Esophagus muscularis mucosa (tissue), 4 donors: ENCODE measurements at places on chromosomes 5 and 9. TPM values are rescaled to one million over a fixed set of nuclear protein-coding genes. Genes with fewer than 3 reads are reported as not detected.

DNA sequence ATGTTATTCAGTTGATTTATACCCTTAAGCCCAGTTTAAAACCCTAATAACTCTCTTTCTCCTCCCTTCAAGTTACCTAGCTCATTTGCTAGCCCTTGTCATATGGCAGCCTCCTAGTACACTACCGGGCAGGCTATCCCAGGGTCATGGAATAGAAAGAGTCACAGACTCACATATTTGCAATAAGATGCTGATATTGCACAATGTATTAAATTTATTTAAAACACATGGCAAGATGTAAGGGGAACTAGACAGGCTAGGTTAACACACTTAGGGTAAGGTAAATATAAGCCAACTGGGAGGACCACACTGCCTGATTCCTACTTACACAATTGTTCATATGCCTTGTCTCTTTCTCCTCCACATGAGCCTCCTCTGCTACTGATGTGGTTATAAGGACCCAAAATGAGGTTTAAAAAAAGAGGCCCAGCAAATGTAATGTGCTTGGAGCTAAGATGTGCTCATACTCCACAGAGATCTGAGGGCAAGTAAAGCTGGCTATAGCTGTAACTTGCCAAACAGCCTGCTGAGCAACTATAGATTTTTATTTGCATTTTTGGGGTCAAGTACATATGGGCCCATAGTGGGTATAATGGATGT, 130.0 kb downstream of the ENC1 start:
- no peaks in the 10 kb centered on the region for H3K27me3 ChIP-seq
- H3K27ac ChIP-seq = no peak overlapping the region
- DNase-seq = no peak
- no peaks in the 10 kb centered on the region for H3K36me3 ChIP-seq
- no peaks in the 10 kb centered on the region for H3K4me1 ChIP-seq

DNA sequence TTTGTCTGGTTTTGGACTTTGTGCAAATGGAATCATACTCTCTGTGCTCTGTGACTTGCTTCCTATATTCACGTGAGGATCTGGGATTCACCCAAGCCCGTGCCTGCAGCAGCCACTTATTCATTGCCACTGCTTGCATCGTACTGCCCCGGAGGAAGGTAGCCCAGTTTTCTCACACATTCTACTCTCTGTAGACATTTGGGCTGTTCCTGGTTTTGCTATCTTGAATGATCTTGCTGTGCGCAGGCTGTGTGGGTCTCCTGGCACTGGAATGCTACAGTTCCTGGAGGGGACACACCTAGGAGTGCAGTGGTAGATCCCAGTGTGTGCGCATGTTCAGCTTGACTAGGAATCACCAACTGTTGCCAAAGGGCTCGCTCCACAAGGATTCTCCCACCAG, 99.2 kb upstream of the BOD1 start:
- H3K4me1 ChIP-seq = no peaks in the 10 kb centered on the region
- no peak overlapping the region for H3K27ac ChIP-seq
- DNase-seq = no peak
- H3K4me3 ChIP-seq = no peak overlapping the region

- H3K4me3 ChIP-seq = no peak overlapping the region
- peaks cover 35% of the 10 kb centered on the region for H3K4me1 ChIP-seq
- no peaks in the 10 kb centered on the region for H3K36me3 ChIP-seq
- peak overlapping the region; percentile 62 for H3K27ac ChIP-seq
Observed at GRCh38 chr5:138974227-138975063, 99.3 kb upstream of the LRRTM2 start.

DNA sequence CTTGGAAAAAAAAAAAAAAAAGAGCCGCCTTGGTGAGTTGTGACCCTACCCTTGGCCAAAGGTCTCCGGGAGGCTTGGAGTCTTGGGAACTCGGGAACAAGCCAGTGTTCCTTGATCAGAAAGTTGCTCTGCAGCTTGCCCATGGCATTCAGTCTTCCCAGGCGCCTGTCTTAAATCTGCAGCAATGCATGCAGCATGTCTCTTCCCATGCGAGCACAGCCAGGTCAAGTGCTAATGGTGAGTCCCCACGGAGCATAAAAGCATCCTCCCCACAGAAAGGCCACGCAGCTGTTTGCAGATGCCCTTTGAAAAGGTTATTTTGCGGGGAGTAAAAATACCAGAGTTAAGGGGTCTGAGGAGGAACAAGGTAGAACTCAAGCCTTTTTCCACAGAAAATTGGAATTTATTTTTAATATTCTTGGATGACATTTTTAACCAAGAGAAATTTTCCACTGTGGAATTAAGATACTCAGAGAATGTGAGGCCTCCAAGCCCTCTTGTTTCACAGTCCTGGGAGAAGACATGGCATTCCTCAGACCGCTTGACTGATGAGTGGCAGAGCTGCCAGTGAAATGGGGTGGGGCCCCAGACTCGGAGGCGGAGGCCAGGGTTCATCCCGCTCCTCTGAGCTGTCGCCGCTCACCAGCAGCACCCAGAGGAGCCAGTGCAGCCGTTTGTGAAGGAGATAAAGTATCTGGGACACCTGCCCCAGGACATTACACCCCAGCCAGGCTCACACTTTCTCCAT, 81.6 kb downstream of the CYFIP2 start:
- no peaks in the 10 kb centered on the region for H3K27me3 ChIP-seq
- H3K4me3 ChIP-seq = no peak overlapping the region
- no peak overlapping the region for H3K27ac ChIP-seq
- DNase-seq = no peak

- DNase-seq = no peak
- H3K27me3 ChIP-seq = no peaks in the 10 kb centered on the region
- no peak overlapping the region for H3K27ac ChIP-seq
- no peaks in the 10 kb centered on the region for H3K4me1 ChIP-seq
- H3K4me3 ChIP-seq = no peak overlapping the region
- H3K36me3 ChIP-seq = no peaks in the 10 kb centered on the region
Observed at GRCh38 chr9:117662651-117663050, 41.6 kb upstream of the TLR4 start.

- no peak overlapping the region for H3K4me3 ChIP-seq
Observed at GRCh38 chr5:151742870-151743294, 15.5 kb downstream of the ATOX1 start.

- peaks cover 42% of the 10 kb centered on the region for H3K36me3 ChIP-seq
- no peak for DNase-seq
- H3K4me3 ChIP-seq = no peak overlapping the region
Observed at GRCh38 chr5:88729829-88730182, 153.2 kb downstream of the MEF2C start.

- H3K27ac ChIP-seq = no peak overlapping the region
- H3K4me3 ChIP-seq = no peak overlapping the region
- DNase-seq = no peak
- no peaks in the 10 kb centered on the region for H3K36me3 ChIP-seq
- no peaks in the 10 kb centered on the region for H3K27me3 ChIP-seq
- H3K4me1 ChIP-seq = no peaks in the 10 kb centered on the region
Observed at GRCh38 chr5:143543358-143544255, 140.1 kb upstream of the NR3C1 start.

- H3K27ac ChIP-seq = no peak overlapping the region
- no peaks in the 10 kb centered on the region for H3K27me3 ChIP-seq
- H3K36me3 ChIP-seq = no peaks in the 10 kb centered on the region
- H3K4me1 ChIP-seq = no peaks in the 10 kb centered on the region
- DNase-seq = no peak
- no peak overlapping the region for H3K4me3 ChIP-seq
Observed at GRCh38 chr9:76045221-76045620, 154.7 kb downstream of the PCSK5 start.

DNA sequence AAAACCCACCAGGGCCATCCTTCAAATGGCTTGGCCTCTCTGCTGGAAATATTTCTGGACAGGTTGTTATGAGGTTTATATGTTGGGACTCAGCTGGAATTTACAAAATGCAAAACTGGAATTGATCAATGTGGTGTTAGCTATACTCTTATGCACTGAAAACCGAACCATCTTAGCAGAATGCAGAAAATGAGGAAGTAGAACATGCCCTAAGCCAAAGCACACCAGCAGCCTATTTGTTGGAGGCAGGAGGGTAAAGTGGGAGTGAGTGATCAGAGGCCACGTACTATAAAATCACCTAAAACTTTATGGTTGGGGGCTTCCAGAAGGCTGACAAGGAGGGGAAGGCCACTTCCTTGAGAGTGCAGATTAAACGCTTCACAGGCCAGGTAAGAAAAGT, 63.6 kb upstream of the C5orf63 start:
- H3K27me3 ChIP-seq = no peaks in the 10 kb centered on the region
- H3K4me3 ChIP-seq = no peak overlapping the region
- H3K27ac ChIP-seq = no peak overlapping the region
- no peak for DNase-seq

DNA sequence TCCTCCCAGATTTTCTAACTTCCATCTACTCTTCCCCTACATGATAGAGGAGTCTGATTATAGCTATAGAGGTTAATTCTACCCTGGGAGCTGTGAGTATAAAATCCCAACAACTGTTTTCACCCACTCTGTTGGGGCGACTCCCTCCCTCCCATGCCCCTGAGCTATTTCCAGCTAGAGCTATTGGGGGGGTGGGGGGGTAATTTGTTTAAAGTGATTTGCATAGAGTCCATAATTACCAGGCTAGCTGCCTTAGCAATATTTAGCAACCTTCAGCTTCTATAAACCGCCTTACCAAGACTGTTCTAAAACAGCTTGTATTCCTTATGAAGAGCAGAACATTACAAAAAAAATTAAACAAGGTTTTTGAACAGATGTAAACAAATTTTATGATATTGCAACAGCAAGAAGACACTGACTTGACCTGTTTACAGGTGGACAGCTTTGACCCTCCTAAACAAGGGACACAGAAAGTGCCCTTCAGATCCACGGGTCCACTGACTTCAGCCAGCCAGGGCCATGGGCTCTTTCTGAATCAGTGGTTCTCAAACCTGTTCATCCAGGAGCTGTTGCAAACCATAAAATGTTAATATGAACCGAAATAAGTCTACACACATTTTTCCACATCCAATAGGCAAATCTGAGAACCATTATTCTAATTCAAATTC, 98.2 kb downstream of the OTULIN start:
- H3K36me3 ChIP-seq = no peaks in the 10 kb centered on the region
- no peak overlapping the region for H3K27ac ChIP-seq
- no peaks in the 10 kb centered on the region for H3K4me1 ChIP-seq
- no peak overlapping the region for H3K4me3 ChIP-seq
- no peaks in the 10 kb centered on the region for H3K27me3 ChIP-seq

- no peaks in the 10 kb centered on the region for H3K36me3 ChIP-seq
- no peaks in the 10 kb centered on the region for H3K27me3 ChIP-seq
- no peak for DNase-seq
- H3K4me1 ChIP-seq = no peaks in the 10 kb centered on the region
- no peak overlapping the region for H3K27ac ChIP-seq
Observed at GRCh38 chr9:105308461-105309341, 64.2 kb downstream of the SLC44A1 start.

GRCh38 chr5:1883925-1884677, 1.4 kb upstream of the IRX4 start:
- peak overlapping the region; percentile 42 for H3K4me3 ChIP-seq
- no peak for DNase-seq
- H3K4me1 ChIP-seq = peaks cover 59% of the 10 kb centered on the region
- H3K27ac ChIP-seq = no peak overlapping the region
- H3K27me3 ChIP-seq = peaks cover 100% of the 10 kb centered on the region

- no peak overlapping the region for H3K27ac ChIP-seq
- H3K4me1 ChIP-seq = no peaks in the 10 kb centered on the region
- no peak overlapping the region for H3K4me3 ChIP-seq
- DNase-seq = no peak
Observed at GRCh38 chr5:148791696-148792095, 34.7 kb upstream of the ADRB2 start.

GRCh38 chr5:67401172-67401571, 204.6 kb upstream of the CD180 start:
- no peak overlapping the region for H3K27ac ChIP-seq
- no peaks in the 10 kb centered on the region for H3K36me3 ChIP-seq
- DNase-seq = no peak

GRCh38 chr5:141840280-141840812, 37.9 kb downstream of the PCDH1 start:
- DNase-seq = no peak
- H3K27me3 ChIP-seq = no peaks in the 10 kb centered on the region

GRCh38 chr9:98958271-98958984, 14.7 kb downstream of the COL15A1 start:
- no peak overlapping the region for H3K4me3 ChIP-seq
- no peaks in the 10 kb centered on the region for H3K27me3 ChIP-seq
- H3K27ac ChIP-seq = peak overlapping the region; percentile 92
- no peaks in the 10 kb centered on the region for H3K36me3 ChIP-seq

GRCh38 chr9:6779417-6780241, 21.9 kb downstream of the KDM4C start:
- H3K4me3 ChIP-seq = no peak overlapping the region
- H3K27me3 ChIP-seq = no peaks in the 10 kb centered on the region
- no peaks in the 10 kb centered on the region for H3K36me3 ChIP-seq
- no peak for DNase-seq
- peaks cover 35% of the 10 kb centered on the region for H3K4me1 ChIP-seq

GRCh38 chr5:32170303-32171151, 3.6 kb downstream of the GOLPH3 start:
- H3K36me3 ChIP-seq = peaks cover 44% of the 10 kb centered on the region
- peaks cover 67% of the 10 kb centered on the region for H3K4me1 ChIP-seq
- no peak for DNase-seq
- no peaks in the 10 kb centered on the region for H3K27me3 ChIP-seq

Gene C8G
- not detected for total RNA-seq

Gene CXCL14
- 4.0 TPM for total RNA-seq

Gene AK8
- 1.5 TPM for total RNA-seq

Gene SMIM27
- total RNA-seq = 11.2 TPM

Gene AGXT2
- total RNA-seq = not detected

Gene STK32A
- 1.0 TPM for total RNA-seq

Gene PCDHGA4
- 3.6 TPM for total RNA-seq

Gene PHF24
- total RNA-seq = 0.75 TPM

Gene PCDHGA2
- 3.8 TPM for total RNA-seq

Gene RGS7BP
- total RNA-seq = 4.7 TPM
